ENCODE measurements at places on chromosomes 3 and 15.

DNA sequence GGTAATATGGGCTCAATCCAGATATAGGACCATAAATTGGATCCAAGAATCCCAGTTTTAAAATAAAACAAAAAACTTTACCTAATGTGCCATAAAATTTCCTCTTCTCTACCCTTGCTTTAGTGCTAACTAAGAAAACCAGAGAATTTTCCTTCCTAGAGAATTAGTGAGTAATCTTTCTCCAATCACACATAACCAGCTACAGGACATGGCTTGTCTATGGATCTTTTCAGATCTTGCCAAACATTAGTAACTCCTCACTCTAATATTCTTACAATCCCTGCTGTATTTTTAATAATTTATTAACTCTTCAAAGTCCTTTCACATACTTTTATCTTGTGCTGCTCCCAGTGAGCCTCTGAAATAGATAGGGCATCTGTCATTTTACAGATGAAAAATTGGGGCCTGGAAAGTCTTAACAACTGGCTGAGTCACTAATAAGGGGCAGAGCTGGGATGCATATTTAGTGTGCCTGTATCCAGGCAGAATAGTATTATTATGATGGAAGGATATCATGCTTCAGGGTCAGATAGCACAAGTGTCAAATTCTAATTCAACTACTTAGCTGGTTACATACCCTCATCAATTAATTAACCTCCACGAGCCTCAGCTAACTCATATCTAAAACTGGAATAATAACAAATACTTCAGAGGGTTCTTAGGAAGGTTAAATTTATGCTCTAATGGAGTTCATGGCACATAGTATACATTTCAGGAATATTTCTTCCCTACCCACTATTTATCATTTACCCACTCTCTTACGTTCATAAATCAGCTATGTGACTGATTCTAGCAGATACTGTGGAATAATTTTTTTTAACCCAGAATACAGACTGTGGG is 5.6 kb downstream of the ZBED2 start:
- DNase-seq: no peak

DNA sequence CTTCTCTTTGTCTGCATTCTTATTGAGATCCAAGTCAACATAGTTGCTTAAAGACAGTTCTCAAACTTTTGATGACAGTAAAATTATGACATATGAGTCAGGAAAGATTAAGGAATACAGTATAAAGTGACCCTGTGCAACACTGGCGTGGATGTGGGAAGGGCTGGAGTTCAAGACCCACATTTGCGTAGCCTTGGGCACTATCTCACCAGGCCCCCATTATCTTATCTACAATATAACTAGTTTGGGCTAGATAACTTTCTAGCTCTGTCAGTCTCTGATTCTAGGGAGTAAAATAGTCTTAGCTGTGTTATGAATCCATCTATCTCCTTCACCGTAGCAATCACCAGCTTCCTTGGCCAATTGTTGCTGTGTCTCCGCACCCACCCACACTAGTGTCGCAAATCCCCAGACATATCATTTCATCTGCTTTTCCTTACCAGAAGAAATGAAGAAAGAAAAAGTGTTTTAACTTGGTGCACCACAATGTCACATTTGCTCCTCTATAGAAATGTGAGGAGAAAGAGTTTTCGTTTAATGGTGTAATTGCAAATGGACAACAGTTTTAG is 14.9 kb upstream of the TM4SF4 start:
- DNase-seq: peak; percentile 46

- no peak for DNase-seq
Observed at GRCh38 chr3:149396476-149396875, 19.0 kb upstream of the TM4SF1 start.

GRCh38 chr3:142982038-142982773 is 18.7 kb upstream of the PAQR9 start:
- DNase-seq: no peak

GRCh38 chr15:92647467-92648163 is 8.0 kb downstream of the FAM174B start:
- DNase-seq: no peak

GRCh38 chr3:141998669-141999290 is 122.3 kb downstream of the ATP1B3 start:
- DNase-seq: peak; percentile 26

GRCh38 chr15:78317145-78317836 is 17.9 kb upstream of the SKIC8 start:
- peak; percentile 11 for DNase-seq

GRCh38 chr15:63121382-63122001 is at the start of gene LACTB:
LACTB (plus strand) TSS chr15:63121861; CDS start chr15:63121872, 11 bp downstream.
- peak; percentile 92 for DNase-seq

GRCh38 chr15:68536331-68537095 is 42.3 kb upstream of the CORO2B start:
- peak; percentile 92 for DNase-seq

- DNase-seq: peak; percentile 82
Observed at GRCh38 chr15:38398134-38398533, 55.8 kb upstream of the FAM98B start.

DNA sequence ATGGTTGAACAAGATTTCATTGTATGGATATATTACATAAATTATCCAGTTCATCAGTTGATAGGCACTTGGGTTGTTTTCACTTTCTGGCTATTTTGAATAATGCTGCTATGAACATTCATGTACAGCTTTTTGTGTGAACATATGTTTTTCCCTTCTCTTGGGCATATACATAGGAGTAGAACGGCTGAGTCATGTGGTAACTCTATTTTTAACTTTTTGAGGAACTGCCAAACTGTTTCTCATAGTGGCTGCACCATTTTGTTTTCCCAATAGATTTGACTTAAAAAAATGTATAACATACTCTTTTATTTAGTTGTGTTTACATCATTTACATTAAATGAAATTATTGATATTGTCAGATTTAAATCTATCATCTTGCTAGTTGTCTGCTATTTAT is 28.8 kb upstream of the RFX7 start:
- no peak for DNase-seq

DNA sequence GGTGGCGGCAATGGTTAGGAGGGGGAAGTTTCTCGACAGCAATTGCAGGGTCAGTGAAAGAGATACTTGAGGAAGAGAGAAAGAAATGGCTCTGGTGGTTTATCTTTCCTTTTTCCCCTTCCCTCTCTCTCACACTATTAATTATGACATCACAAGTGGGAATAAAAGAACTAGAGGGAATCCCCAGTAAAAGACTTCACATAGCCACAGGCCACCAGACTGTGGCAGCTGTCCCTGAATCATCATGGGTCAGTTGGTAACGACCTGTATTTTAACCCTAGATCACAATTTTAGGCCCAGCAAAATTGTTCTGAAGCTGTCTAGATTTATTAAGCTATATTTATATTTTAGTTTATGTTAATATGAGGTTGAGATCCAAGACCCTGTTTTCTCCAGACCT is 40.3 kb downstream of the MBNL1 start:
- no peak for DNase-seq

DNA sequence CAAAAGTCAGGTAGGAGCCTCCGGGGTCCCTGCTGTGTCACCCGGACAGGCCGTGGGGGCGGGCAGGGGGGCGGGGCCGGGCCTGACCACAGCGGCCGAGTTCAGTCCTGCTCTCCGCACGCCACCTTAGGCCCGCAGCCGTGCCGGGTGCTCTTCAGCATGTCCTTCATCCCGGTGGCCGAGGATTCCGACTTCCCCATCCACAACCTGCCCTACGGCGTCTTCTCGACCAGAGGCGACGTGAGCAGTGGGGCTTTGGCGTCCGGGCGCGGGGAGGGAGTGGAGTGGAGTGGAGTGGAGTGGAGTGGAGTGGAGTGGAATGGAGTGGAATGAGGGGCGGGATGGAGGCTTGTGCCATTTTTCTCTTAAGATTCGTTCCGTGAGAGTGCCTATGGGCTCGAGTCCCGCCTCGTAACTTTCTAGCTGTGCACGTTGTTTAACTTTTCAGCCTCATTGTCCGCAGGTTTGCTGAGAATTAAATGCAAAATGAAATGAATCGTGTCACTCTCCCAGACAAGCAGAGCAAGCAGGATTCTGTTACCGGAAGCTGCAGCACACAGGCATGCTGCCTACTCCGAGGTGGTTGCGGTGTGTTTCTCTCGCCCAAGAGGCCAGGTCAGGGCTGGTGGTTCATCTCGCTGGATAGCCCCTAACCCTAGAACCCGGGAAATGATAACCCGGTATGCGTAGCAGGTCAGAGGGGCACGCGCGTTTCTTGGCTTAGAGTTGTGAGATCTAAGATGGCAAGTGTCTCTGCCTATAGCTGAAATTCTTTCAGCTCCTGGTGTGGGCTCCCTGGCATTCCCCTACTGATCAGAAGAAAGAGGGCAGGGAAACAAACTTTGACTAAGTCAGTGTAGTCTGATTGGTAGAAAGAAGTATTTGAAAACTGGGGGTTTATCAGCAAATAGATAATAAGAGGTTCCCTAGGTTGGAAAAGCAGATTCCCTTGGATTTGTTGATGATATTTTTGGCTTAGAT is at the start of gene FAH:
FAH (plus strand) TSS at position 104 of the 981 bp plus-strand sequence; CDS start at position 160, 56 bp downstream.
- peak; percentile 64 for DNase-seq

GRCh38 chr3:184944241-184944640 is 132.3 kb downstream of the VPS8 start:
- no peak for DNase-seq

DNA sequence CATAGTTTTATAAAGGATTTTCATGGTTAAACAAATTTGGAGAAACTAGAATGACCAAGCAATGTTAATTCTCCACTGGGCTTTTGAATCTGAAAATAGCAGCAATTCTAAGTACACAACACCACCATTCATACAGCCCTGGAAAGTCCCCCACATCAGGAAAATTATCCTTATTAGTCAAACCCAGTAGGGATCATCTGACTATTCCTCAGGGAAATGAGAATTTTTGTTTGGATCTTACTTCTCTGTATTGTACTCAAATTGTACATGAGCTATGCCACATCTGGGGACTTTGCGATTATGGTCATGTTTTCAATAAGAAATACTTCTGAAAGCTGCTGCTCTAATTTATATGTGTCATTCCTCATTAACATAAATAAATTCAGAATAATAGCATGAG is 46.0 kb downstream of the RARB start:
- no peak for DNase-seq

DNA sequence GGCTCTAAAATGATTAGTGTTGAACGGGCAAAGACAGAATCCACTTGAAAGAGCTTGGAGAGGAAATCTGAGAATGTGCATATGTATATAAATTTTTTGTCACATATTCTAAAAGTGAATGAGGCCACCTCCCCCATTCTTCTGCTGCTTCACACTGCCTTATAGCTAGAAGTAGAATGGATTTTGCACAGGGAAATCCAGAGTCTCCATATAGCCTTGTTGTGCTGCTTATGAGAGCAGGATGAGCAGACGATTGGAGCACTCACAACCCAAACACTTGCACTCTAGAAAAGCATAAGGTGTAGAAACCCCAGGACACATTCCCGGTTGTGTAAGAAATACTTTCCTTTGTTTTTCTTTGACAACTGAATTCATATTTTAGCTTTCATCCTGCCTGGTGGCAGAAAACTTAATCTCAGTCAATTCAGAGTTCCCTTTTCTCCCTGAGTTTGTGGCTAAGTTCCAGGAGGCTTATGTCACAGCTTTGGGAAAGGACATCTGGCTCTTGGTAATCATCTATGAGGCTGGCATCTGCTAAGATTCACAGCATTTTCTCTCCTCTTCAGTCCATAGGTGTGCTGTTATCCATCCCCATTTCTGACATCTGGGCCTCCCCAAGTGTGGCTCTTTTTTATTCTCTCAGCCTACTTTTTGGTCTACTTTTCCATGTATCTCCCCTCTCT is 188.4 kb upstream of the PFN2 start:
- DNase-seq: no peak

DNA sequence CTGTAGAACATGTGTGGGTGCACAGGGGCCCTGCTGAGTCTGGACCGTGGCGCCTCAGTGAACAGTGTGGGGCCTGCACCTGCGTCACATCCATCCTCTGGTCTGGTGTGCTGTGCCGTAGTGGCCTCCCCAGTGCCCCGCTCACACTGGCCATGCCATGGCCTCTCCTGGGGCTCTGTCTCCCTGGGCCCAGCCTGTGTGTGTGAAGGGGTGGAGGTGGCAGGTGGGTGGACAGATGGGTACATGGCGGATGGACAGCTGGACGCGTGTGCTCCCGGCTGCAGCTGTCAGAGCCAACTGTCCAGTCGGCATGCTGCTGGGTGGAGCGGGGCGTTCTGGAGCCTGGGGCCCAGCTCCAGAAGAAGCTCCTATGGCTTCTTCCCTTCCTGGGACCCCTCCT is 17.8 kb downstream of the PLXNA1 start:
- DNase-seq: no peak

DNA sequence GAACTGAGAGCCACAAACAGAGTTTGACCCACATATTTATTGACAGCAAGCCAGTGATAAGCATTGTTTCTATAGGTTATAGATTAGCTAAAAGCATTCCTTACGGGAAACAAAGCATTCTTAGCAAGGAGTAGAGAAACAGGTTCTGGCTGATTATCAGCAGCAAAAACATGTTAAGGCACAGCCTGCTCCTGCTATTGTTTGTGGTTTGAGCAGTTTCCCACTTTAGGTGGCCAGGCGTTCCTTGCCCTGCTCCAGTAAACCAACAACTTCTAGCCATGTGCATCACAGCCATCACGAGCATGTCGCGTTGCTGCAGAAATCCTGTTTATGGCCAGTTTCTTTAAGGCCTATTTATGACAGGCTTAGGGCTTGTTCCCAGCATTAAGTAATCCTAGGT is 44.7 kb upstream of the C2CD4B start:
- DNase-seq: no peak

- no peak for DNase-seq
Observed at GRCh38 chr3:116444115-116444747, 1.1 kb downstream of the LSAMP start.
